Suppressor macrophage treated with lipopolysaccharide for 4 hours (primary cell): ENCODE measurements at places on chromosomes 5 and 9.

DNA sequence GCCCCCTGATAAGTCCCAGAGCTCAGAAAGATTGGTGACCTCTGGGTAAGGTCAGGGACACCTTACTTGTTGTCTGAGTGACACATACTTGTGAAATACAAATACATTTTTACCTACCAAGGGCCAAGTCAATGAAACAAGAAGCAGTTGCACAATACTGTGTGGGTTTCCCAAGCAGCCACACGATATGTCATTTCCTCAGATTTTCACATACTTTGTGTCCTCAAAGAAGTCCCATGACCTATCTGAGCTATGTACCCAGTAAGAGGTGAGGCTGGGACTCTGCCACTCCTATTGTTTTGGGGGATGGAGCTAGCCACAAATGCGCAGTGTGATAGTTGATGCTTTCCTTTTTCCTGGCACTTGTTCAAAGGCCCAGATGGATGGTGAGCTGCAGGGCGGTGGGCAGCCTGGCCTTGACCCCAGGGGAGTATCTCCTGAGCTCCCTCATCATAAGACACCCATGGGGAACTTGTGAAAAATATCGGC is 4.8 kb upstream of the SLC25A51 start:
- DNase-seq: peak; percentile 87

DNA sequence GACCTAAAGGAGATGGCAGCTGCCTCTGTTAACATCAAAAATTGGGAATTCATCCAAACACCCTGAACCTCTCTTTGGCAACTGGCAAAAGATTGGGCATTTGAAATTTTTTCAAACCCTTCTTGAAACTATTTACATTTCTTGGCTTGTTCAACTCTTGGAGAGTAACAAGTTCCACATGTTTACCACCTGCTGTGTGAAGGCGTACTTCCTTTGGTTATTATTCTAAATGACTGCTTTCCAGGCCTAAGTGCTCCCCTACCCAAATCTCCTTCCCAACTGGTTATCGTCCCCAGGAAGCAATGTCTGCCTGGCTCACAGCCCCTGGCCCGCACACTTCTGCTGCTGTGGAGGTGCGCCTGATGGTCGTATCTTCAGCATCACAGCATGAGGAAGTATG is 422.7 kb downstream of the DMAC1 start:
- DNase-seq: no peak

DNA sequence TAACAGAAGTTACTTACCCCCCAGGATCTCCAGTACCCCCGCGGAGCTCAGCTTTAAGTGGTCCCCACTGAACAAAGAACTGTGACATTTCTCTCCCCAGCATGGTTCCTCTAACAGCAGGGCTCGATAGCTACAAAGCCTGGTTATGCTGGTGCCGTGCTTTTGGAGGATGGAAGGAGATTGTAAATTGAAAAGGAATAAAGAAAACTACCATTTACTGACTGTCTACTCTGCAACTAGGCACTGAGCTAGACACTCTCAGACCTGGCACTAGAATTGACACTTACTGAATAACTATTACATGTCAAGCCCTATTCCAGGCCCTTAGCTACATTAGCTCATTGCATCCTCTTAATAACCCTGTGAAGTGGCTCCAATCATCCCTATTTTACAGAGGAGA is 145.3 kb downstream of the TTLL11 start:
- DNase-seq: no peak

DNA sequence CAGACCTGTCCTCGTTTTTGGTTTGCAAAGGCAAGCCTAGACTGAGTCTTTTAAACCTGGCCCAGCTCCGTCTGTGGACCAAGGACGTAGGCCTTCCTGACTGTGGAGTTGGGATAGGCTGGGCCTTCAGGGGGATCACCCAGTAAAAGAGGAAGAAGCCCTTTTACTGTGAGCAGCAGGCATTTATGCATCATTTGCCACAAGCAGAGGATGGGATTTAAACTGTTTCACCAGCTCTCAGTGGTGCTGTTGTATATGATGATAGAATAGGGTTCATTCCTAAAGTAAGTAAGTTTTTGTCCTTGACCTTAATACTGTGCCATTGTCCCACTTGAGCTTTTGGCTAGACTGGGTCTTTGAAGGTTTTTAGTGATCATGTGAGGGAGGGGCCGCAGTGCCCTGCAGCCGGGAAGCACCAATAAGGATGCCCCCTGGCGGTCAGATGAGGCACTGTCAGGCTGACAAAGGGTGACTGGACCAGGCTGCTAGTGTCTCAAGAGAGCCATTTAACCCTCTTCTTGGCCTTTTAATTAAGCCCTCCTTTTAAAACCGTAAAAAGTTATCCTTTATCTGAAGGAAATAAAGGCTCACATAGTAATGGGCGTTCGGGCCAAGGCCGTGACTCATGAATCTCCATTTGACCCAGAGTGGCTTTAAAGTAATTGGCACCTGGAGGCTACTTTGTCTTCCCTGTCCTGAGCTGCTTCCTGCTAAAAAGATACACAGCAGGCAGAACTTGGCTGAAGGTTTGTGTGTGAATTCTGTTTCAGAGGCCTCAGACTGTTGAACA is 74.0 kb downstream of the UBAP1 start:
- peak; percentile 74 for DNase-seq

GRCh38 chr9:68489646-68490045 is 51.0 kb downstream of the TMEM252 start:
- DNase-seq: no peak

DNA sequence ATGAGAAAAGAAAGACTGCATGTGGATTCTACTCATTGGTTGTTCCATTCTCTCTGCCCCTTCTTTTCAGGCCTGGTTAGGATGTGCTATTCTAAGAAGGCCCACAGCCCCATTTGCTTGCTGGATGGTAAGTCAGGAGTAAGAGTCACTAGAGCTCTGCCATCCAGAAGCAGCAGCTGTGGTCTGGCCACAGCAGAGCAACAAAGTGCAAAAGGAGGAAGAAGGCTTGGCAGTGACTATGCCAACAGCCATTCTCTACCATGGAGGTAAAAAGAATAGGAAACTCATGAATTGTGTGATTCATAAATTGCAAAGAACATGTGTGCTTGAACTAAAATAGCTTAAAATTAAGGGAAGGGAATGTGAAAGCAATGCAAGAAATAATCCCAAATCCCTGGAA is 20.9 kb downstream of the KLHL3 start:
- DNase-seq: peak; percentile 22

GRCh38 chr5:144203750-144204596 is 33.3 kb downstream of the KCTD16 start:
- peak; percentile 70 for DNase-seq

DNA sequence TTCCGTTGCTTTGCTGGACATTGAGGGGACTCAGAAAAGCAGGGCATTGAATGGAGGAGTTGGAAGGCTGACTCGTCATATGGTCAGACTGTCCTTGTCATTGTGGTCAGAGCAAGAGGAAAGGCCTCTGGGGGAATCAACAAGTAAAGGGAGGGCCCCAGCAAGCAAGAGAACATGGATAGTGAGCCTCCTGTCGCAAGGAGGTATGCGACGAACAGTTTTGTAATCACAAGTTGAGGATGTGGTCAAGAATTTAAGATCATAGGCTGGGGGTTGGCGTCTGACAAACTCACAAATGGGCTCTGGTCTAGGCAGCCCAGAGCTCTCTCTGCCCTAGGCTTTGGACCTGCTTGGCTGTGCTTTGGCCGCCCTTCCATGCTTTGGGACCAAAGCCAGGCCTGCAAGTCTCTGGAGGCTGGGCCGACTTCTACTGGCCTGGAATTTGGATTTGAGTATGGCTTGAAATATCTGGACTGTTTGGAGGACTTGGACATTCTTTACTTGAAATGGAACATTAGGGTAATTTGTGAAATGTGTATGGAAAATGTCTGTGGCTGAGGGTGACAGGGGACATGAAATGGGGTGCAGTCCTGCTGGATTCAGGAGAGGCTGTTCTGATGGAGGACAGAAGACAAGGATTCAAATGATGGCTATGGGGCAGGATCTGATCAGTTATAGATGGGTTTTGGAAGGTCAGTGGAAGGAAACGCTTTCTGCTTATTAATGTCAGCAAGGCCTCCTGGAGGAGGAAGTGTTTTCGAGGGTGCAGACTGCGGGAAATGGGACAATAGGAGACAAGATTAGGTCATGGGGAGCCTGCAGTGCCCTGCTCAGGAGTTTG is 19.2 kb upstream of the NDST1 start:
- DNase-seq: peak; percentile 85

- DNase-seq: no peak
Observed at GRCh38 chr5:150278916-150279315, 10.7 kb downstream of the CAMK2A start.

GRCh38 chr9:23938908-23939307 is 112.9 kb upstream of the ELAVL2 start:
- DNase-seq: no peak

DNA sequence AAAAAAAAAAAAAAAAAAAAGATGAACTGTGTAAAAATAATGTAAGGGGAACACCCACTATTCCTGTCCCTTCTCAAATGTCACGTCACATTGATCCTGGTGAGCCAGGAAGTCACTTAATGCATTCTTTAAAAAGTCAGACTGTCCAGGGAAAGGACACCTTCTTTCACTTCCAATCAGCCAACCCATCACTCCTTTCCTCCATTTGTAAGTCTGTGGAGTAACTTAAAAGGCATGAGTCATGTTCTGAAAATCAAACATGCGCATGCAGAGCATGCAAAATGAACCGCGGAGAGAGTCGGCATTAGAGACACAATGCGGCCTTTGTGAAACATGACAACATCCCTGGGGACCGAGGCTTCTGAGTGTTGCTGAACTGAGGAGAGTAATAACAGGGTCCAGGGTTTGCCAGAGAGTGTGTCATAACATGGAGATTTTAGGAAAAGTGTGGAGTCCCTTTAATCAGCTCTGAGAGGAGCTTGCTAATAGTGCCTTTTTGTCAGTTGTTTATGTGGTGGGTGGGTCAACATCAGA is 77.6 kb upstream of the SEMA6A start:
- DNase-seq: no peak

- DNase-seq: no peak
Observed at GRCh38 chr9:20417373-20418080, 204.8 kb downstream of the MLLT3 start.

GRCh38 chr9:110427497-110428104 is 89.9 kb upstream of the TXNDC8 start:
- peak; percentile 54 for DNase-seq

DNA sequence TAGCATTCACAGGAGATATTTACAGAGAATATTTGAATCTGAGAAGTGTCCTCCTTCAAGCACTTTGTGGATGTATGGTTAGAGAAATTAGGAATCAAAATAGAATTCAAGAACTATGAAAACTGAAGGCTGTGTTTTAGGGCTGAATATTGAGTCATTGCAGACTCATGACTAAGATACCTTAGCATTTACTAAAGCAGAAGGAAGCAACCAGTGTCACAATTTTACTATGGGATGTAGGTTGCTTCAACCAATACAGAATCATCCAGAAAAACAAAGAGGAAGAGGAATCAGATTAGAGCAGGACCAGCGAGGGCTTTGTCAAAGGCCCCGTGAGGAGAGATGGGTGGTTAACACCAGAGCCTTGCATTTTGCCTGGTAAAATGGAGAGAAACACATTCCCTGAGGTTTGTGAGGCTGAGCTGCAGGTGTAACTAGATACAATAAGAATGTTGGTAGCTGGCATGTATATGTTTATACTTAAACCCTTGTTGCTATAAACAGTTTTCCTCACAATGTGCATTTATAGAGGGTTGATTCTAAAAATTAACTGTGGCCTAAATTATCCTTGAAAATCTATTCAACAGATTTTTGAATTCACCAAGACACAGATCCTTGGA is 518.1 kb downstream of the AGTPBP1 start:
- DNase-seq: no peak

GRCh38 chr5:125894383-125894782 is 528.8 kb upstream of the GRAMD2B start:
- DNase-seq: no peak

- no peak for DNase-seq
Observed at GRCh38 chr5:86824637-86825036, 206.9 kb downstream of the COX7C start.

DNA sequence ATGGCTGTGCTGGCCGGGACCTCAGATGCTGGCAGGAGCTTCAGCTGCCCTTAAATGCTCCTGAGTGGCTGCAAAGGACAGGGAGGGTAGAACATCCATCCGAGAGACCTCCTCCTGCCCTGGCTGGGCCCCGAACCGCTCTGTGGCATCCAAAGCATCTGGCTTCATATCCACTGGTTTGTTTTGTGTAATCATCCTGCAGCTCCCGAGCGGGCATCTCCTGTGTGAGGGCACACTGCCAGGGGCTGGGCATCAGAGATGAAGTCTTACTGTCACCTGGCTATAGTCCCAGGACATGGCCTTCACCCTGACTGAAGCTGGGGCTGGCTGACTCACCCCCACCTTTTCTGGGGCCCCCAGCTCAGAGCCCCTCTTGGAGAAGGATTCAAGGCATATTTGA is 18.5 kb upstream of the NTNG2 start:
- no peak for DNase-seq

GRCh38 chr9:110036286-110036685 is 171.7 kb downstream of the C9orf152 start:
- no peak for DNase-seq
